Dermis blood vessel endothelial cell (primary cell): ENCODE measurements at places on chromosomes 3 and 15. TPM values are rescaled to one million over a fixed set of nuclear protein-coding genes. Genes with fewer than 3 reads are reported as not detected.

The SPRED1 gene
- total RNA-seq = 14.4 and 15.8 TPM in 2 replicates

The GRK7 gene
- total RNA-seq = not detected in 2 replicates

The TMEM43 gene
- total RNA-seq = 113 and 121 TPM in 2 replicates

The CHRNA5 gene
- 4.6 and 7.2 TPM in 2 replicates for total RNA-seq

The TLR9 gene
- under 0.01 TPM in 1 of 2 replicates, not detected in the other for total RNA-seq

The ITGB5 gene
- 86.6 and 107 TPM in 2 replicates for total RNA-seq

The CMTM8 gene
- 4.3 and 5.0 TPM in 2 replicates for total RNA-seq

The LOXL1 gene
- total RNA-seq = 0.68 and 0.70 TPM in 2 replicates

The AGBL1 gene
- total RNA-seq = not detected in 2 replicates

The TBC1D23 gene
- total RNA-seq = 46.1 and 49.1 TPM in 2 replicates

The ABI3BP gene
- 9.5 and 32.0 TPM in 2 replicates for total RNA-seq

The TMEM40 gene
- total RNA-seq = not detected in 2 replicates

The TM4SF1 gene
- 921 and 1,047 TPM in 2 replicates for total RNA-seq

The ECE2 gene
- total RNA-seq = not detected in 2 replicates

The SLC22A14 gene
- total RNA-seq = 0.17 TPM in 1 of 2 replicates, not detected in the other

The OSBPL10 gene
- total RNA-seq = 27.7 and 36.4 TPM in 2 replicates

The SERINC4 gene
- total RNA-seq = not detected in 2 replicates

The GOLGA6L4 gene
- 1.7 and 2.0 TPM in 2 replicates for total RNA-seq

The PPP2R3A gene
- total RNA-seq = 7.3 and 9.9 TPM in 2 replicates

The MYRIP gene
- 30.0 and 32.2 TPM in 2 replicates for total RNA-seq

The ALDH1A2 gene
- total RNA-seq = 29.4 and 70.9 TPM in 2 replicates

The STRIT1 gene
- total RNA-seq = not detected in 2 replicates

The CHRD gene
- 0.23 and 0.34 TPM in 2 replicates for total RNA-seq

The FAM107A gene
- total RNA-seq = 2.9 and 9.3 TPM in 2 replicates

The ITIH3 gene
- total RNA-seq = 0.19 and 0.34 TPM in 2 replicates

The DTWD1 gene
- 12.3 and 16.6 TPM in 2 replicates for total RNA-seq

The FGF12 gene
- total RNA-seq = 1.2 and 1.3 TPM in 2 replicates

The TRIM71 gene
- not detected in 2 replicates for total RNA-seq

The CIB1 gene
- 22.5 and 26.2 TPM in 2 replicates for total RNA-seq

The SAMMSON gene
- total RNA-seq = not detected in 2 replicates

The SLC9C1 gene
- total RNA-seq = 0.14 and 0.85 TPM in 2 replicates

The NR2E3 gene
- total RNA-seq = 0.05 TPM in 1 of 2 replicates, not detected in the other

The ARHGEF3 gene
- total RNA-seq = 12.1 and 20.8 TPM in 2 replicates

The VEPH1 gene
- 8.2 and 35.9 TPM in 2 replicates for total RNA-seq

The ANO10 gene
- total RNA-seq = 46.5 and 52.9 TPM in 2 replicates
